ENCODE measurements at places on chromosomes 12 and 14.

DNA sequence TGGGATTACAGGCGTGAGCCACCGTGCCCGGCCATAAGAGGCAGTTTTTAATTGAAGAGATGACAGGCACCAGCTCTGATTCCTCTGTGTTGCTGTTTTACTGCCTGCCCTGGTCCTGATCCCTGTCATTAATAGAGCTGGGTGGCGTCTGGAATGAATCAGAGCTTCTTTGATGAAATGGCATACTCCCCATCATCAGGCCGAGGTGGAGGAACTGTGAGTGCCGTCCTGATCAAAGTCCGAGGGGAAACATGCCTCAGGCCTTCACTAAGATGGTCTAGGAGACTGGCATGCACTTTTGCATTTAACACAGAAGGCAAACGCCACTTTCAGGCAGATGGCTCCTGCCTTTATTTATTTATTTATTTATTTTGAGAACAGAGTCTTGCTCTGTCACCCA is 34.1 kb downstream of the IL31 start:
- DNase-seq: no peak

DNA sequence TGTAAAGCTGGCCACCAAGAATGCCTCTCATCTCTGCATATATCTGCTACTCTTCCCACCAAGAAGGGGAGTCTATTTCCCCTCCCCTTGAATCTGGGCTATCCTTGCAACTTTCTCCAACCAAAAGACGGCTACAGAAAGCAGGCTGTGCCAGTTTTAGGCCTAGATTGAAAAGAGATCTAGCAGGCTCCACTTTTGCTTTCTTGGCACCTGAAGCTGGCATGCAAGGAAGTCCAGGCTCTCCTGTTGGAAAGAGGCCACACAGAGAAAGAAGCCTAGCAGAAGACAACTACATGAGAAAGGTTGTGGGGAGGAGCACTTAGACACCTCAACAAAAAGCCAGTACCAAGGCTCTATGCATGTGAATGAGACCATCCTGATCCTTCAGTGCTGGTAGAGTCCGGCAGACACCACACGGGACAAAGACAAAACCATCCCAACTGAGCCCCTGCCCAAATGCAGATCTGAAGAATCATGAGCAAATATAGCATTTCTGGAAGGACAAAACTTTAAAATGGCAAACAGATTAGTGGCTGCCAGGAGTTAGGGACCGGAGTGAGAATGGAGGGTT is 68.0 kb downstream of the SPPL3 start:
- no peak for DNase-seq

- DNase-seq: no peak
These were observed 954.2 kb upstream of the FBXO33 start for GRCh38 chr14:40386433-40386832.

DNA sequence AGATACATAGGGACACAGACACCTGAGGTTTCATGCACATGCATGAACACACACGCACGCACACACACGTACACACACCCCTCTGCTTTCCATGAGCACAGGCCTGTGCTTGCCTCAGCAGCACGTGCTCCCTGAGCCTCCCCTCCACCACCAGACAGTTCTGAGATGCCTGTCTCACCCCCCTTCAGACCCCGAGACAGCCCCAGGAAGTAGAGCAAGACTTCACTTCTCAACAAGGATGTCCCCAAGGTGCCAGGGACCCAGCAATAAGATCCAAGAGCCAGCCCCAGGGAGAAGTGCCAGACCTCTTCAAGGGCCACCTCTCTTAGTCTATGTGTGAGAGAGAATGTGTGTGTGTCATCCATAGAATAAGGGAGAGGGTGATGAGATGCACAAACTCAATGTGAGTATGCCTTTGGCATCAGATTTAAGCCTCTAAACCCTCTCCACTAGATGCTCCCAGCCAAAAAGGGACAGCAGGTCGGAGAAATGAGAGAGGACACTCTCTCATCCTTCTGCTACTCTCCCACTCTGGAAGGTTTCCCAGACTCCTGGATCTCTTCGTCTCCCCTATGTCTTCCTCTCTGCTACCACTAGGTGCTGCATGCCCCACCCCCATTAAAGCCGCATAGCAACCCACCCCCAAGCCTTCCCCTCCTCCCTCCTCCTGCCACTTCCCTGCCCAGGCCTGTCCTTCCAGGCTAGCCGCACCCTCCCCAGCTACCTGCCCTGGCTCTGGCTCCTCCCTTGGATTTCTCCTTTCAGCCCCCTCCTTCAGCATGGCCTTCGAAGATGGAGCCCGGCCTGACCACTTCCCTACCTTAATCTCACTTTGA is 7.7 kb downstream of the RARG start:
- DNase-seq: no peak

DNA sequence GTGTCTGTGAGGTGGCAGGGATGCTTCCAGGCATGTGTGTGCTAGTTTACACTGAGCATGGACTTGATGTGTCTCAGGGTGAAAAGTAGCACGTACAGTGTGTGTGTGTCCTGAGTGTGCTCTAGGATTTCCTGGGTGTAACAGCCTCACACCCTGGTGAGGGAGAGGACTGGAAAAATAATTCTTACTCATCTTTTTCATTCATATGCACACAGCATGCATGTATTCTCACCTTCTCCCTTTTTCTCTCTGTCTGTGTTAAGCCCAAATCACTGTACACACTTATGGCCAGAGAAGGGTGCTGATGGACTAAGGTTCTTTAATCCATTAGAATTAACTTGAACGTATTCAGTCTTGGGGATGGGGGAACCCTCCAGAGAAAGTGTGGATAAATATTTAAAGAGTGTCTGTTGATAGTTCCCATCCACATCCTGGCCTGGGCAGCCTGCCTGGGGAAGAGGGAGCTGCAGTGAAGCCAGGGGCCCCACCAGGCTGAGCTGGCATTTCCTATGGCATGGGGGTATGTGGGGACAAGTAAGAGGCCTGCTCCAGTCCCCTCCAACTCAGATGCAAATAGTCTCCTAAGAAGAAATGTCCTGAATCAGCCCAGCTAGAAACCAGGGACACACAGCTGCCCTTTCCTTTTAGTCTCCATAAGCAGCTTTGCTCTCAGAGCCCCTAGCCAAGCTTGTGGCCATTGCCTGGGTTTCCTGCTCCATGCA is 1.1 kb upstream of the HOXC8 start:
- DNase-seq: no peak

GRCh38 chr14:92646952-92647796 is 101.3 kb downstream of the LGMN start:
- DNase-seq: no peak

DNA sequence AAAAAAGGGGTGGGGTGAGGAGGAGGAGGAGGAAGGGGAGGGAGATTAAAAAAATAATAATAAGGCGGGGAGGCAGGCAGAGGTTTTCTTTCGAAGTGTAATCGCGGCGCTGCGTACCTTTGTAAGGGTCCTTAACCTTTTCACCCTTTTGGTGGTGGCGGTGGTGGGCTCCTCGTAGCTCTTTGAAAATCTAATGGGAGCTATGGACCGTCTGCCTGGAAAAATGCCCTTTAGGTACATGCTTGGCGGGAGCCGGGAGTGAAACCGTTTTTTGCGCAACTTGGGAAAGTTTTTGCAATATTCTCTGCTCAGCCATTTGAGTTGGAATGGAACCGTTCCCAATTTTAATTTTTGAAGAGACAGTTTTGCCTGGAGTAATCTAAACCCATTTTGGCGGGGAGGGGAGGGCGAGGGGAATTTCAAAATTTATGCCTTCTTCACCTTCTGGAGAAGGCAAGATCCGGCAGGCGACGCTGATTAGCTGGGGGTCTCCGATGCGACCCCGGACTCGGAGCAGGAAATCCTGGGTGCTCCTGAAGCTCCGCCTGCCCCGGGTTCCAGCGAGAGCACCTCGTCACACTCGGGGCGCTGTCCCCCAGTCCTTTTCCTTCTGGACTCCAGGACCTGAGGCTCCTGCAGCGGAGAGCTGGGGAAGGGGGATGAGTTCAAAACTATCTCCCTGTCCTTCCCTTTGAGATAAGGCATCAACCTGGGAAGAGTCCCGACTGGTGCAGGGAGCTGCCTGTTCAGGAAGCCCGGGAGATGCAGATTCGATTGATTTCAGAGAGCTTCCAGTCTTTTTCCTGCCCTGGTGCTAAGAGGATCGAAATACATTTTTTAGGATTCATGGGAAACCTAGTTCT is 74.6 kb upstream of the TBX5 start:
- DNase-seq: no peak

GRCh38 chr12:97321621-97322020 is 141.0 kb upstream of the RMST start:
- DNase-seq: no peak

- DNase-seq: no peak
These were observed 41.6 kb downstream of the ATXN2 start for GRCh38 chr12:111557271-111558106.

GRCh38 chr14:90540437-90540836 is 143.6 kb downstream of the CALM1 start:
- DNase-seq: no peak

GRCh38 chr14:92607702-92608429 is 94.3 kb downstream of the RIN3 start:
- no peak for DNase-seq
